NCI-H748 treated with DMSO at 0.1 percent for 48 hours (cell line): ENCODE measurements at places on chromosomes 7 and 10.

DNA sequence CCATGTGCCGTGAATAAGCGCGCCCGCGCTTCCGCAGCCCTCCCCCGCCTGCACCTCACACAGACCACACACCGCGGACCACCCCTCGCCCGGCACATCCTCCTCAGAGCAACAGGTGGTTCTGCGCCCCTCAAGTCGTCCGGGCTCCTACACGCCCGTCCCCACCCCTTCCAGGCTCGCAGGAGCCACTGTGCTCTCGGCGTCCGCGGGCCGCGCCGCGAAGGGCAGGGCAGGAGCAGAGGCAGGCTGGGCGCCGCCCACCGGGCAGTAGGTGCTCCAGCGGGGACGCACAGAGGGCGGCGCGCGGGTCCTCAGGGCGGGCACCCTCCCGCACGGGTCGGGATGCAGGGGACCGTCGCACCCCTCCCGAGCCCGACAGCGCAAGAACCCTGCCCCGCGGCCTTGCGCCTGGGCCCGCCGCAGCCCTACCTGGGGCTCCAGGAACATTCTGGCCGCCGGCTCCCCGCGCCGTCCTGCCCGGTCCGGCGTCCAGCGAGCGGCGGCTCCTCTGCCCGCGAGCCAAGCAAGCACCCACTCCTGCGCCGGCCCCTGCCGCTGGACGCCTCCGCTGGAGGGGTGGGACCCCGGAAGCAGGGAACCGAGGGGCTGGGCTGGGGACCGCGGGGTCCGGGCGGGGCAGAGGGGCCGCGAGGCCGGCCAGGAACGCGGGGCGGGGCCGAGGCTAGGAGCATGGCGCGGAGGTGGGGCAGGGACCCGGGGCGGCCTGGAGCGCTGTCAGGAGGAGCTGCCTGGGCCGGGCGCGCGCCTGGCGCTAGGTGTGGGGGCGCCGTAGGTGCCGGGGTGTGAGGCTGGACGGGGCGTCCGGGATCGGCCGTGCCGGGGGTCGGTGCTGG, 37.4 kb downstream of the RASGEF1A start:
- DNase-seq, result peak; percentile 7

GRCh38 chr7:99050971-99051370, 92.9 kb downstream of the SMURF1 start:
- DNase-seq, result no peak

DNA sequence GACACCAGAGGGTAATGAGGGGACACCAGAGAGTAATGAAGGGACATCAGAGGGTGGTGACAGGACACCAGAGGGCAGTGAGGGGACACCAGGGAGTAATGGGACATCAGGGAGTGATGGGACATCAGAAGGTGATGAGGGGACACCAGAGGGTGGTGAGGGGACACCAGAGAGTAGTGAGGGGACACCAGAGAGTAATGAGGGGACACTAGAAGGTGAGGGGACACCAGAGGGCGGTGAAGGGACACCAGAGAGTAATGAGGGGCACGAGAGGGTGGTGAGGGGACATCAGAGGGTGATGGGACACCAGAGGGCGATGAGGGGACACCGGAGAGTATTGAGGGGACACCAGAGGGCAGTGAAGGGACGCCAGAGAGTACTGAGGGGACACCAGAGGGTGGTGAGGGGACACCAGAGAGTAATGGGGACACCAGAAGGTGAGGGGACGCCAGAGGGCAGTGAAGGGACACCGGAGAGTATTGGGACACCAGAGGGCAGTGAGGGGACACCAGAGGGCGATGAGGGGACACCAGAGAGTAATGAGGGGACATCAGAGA, 10.6 kb downstream of the NACAD start:
- DNase-seq, result no peak

DNA sequence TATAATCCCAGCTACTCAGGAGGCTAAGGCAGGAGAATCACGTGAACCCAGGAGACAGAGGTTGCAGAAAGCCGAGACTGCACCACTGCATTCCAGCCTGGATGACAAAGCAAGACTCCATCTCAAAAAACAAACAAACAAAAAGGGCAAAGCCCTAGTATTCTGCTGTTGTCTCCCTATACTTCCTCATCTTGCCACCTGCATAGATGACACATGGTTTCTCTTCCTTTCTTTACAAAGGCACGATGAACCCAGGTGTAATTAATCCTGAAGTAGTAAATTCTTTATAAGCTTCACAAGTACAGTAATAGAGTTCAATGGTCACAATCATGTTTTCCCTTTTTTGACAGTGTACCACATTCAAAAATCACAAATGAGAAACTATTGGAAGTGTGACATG, 9.8 kb upstream of the ZNF727 start:
- no peak for DNase-seq
